Thoracic aorta (tissue), 2 donors: ENCODE measurements at places on chromosomes 11 and 22.

DNA sequence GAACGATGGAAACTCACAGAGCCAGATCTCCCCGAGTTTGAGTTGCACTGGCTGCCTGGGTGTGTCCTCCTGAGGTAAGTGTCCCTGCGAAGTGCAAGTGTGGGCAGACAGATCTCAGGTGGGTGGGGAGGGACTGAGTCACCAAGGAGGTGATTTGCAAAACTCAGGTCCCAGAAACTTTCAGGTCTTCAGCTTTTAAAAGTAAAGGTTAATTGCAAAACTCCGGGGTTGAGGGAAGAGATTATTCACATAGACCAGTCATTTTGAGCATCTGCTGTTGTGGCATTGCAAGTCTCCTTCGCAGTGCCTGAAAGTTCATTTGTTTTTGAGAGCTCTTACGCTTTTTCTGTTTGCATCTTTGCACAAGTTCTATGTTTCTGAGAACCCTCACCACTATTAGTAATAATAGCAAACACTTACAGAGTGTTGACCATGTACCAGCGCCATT, 7.1 kb downstream of the CD44 start:
- DNase-seq, result no peak

- no peak for DNase-seq
Observed at GRCh38 chr11:12480401-12480800, 103.0 kb downstream of the PARVA start.

- DNase-seq, result no peak
Observed at GRCh38 chr11:13831696-13832095, 130.8 kb upstream of the SPON1 start.

GRCh38 chr22:45429424-45429823, 15.9 kb downstream of the RIBC2 start:
- DNase-seq, result no peak

DNA sequence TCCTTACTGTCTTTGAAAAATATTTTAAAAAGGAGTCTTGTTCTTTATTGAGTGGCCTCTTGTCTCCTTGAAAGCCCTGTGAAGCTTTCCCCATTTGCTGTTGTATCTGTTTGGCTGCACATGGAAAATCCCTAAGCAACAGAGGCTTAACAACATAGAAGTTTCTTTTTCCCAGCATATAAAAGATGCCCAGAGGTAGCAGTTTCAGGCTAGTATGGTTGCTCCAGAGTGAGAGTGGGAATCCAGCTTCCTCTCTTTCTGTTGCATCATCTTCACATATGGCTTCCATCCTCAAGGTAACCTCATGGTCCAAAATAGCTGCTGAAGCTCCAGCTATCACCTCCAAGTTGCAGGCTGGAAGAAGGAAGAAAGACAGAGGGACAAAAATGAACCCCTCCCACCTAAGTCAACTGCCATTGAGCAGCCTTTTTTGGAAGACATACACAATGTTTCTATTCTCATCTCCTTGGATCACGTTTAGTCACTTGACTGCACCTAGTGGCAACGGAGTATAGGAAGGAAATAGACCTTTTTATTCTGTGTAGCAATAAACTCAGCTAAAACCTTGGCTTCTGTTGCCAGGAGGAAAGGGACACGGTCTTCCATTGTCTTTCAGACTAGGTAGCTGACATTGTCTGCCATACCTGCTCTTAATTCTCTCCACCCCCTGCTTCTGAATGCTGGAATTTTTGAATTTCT, 5.3 kb downstream of the CSF2RB start:
- no peak for DNase-seq

DNA sequence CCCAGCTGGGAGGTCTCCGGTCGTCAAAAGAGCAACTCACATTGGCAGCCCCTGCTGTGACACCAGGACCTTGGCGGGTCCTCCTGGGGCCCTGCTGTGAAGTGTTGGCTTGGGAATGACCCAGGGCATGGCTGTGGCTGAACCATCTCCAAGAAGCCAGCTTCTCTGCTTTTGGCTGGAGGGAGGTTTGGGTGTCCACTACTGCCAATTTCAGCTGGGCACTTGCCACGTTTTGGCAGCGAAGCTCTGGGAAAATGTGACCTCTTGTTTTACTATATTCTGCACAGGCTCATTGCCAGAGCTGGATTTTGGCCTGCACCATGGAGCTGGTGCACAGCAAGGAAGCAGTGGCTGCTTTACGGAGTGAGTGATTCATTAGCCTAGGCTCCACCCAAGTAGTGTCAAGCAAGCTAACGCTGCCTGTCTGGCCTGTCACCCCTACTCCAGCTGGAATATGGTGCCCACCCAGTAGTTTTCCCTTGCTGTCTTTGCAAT, 24.3 kb upstream of the SMCO4 start:
- peak; percentile 77 for DNase-seq

DNA sequence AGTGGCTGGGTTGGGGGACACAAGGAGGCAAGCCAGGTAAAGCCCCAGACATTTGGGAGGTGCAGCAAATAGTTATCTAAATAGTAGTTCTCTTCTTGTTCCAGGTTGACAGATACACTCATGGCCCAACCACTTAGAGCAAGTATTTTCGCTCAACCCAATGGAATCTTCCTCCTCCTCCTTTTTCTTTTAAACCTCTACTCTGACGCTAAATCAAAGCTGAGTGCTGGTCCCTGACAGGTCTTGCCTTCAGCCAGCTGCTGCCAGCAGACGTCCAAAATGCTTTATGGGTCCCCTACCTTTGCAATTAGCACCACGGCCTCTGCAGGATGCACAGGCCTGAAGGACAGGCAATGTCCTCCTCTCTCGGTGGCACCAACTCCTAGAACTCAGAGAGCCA, 558.5 kb downstream of the MIAT start:
- no peak for DNase-seq

GRCh38 chr11:31582697-31583096, 73.1 kb downstream of the ELP4 start:
- no peak for DNase-seq
